T-helper 9 cell (primary cell): ENCODE measurements at places on chromosomes 1 and 21.

DNA sequence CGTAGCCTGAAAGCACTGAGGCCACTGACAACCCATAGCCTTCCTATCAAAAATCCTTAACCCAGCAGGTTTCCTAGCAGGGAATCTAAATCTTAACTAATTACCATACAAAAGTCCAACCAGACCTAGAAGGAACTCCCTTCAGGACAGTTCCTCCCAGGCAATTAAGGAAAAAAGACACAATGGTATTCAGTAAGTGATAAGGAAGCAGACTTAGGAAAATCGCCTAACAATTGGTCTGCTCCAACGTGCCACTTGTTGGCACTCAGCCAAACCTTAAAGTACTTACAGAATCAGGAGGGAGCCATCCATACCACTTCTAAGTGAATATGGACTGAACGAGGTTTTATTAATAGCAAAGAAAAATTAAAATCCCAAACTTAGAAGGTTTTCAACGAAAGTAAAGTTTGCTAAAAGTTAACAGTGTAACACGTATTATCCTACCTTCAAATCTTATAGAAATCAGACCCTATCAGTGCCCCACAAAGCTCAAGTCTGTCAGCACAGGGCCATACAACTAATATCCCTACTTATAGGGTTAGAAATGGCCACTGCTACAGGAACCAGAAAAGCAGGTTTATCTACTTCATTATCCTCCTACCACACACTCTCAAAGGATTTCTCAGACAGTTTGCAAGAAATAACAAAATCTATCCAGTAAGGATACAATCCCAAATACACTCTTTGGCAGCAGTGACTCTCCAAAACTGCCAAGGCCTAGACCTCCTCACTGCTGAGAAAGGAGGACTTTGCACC, 29.0 kb downstream of the SPATA6 start:
- DNase-seq: no peak

GRCh38 chr1:41496080-41497055, 11.9 kb upstream of the EDN2 start:
- DNase-seq: no peak

- DNase-seq: no peak
These were observed 26.3 kb upstream of the FCGR2A start for GRCh38 chr1:161478985-161479384.

DNA sequence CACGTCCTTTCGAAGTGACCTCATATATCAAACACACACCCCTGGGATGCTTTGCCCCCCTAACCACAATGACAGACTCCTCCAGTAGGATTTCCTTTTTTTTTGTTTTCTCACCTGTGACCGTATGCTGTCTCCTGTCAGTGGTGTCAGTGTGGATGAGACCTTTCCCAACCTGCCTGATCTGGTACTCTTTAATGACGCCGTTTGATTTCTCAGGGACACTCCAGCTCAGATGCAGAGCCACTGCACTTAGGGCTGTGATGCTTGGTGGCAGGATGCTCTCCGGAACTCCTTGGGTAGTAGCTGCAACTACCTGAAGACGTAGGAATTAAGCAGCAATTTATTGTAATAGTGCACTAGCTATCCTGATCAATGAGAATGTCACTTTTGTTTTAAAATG, 212.6 kb downstream of the KCTD3 start:
- DNase-seq: no peak

DNA sequence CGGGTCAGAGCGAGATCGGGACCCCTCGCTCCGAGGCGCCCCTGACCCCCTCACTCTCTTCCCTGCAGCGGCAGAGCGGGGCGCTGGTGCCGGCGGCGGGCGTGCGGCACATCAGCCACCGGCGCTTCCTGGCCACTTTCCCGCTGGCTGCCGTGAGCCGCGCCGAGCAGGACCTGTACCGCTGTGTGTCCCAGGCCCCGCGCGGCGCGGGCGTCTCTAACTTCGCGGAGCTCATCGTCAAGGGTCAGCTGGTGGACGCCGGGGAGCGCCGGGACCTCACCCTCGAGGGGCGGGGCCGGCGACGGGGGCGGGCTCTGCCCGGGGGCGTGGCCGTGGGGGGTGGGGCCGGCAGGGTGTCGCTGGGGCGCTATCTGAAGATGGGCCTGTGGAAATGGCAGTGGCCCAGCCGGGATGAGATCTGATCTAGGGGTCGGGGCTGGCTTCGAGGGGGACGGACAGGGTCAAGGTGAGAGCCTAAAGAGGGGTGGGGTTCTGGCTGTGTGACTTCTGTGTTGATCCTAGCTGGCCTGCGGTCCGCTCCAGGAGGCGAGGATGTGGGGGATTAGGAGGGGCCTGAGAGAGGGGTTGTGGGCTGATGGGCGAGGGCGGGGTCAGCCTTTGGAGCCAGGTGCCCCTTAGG, 23.6 kb downstream of the PTPRU start:
- DNase-seq: no peak

- no peak for DNase-seq
These were observed 96.7 kb upstream of the SLC44A3 start for GRCh38 chr1:94723463-94723862.
